ENCODE measurements at places on chromosomes 12 and 14.

GRCh38 chr12:83224012-83224411 is 537.3 kb downstream of the TMTC2 start:
- peak; percentile 82 for DNase-seq

GRCh38 chr14:21673718-21674117 is at the start of gene OR4E1:
Gene OR4E1, minus strand, starts transcription at chr14:21673818. Its CDS starts 2,883 bp downstream, at chr14:21670935.
- DNase-seq, result no peak

DNA sequence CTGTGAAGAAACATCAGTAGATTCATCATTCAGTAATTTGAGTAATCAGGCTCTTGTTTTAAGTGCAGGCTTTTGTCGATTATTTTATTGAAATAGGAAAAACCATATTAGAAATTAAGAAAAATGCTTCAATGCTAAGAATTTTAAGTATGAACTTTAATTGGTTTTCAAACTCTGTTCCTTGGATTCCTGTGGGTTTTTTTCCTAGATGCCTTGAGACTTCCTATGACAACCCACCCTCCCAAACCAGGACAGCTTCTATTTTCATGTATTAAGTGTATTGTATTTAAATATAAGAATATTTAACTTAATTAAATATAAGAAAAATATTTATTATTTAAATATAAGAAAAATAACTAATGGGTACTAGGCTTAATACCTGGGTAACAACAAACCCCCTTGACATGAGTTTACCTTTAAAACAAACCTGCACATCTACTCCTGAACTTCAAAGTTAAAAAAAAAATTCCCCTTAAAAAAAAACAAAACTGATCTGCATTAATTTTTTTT is 3.0 kb downstream of the ARHGAP5 start:
- no peak for DNase-seq

DNA sequence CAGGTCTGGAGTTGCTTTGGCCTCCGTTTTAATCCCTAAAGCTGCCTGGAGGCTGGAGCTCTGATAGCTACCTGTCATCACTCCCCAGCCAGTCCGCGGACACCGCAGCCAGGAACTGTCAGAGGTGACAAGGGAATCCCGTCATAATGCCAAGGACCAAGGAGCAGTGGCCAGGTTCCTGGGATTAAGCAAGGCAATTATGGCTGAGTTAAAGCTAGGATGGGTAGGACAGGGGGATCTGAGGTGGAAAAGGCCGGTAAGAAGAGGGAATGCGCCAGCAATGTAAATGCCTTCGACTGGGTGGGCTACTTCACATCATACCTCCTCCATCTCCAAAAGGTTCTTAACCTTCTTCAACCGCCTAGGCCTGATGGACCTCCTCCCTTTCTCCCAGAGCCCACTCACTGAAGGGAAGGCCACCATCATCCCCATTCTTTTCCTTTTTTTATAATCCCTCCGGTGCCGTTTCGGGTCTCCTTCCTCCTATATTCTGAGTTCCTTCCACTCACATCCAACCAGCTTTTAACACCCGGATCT is 1.9 kb downstream of the PPP1R3E start:
- DNase-seq, result no peak

DNA sequence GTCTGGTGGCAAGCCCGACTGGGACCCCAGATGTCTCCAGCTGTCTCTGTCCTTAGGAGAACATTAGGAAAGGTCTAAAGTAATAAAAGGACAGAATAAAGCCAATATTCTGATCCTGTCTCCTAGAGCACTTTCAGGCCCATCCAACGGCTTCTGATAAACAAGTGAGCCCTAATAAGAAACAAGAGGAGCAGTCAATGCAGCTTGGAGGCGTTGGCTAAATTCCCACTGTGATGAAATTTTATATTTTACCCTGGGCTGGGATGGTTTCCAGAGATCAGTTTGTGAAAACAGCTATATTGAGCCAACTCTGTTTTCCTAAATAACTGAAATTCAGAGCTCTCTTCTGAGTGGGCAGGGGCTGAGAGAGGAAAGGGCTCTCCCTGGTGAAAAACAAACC is 55.5 kb upstream of the SRRM4 start:
- no peak for DNase-seq

- no peak for DNase-seq
Measured at GRCh38 chr14:32865827-32866376, 72.8 kb upstream of the NPAS3 start.

Measured in OCI-M1 (cell line).